ENCODE measurements at places on chromosomes 5 and 9. TPM values are rescaled to one million over a fixed set of nuclear protein-coding genes. Genes with fewer than 3 reads are reported as not detected.
A peak's percentile ranks its signal among the peaks of the same experiment; 100 is the strongest.

- H3K4me3 ChIP-seq: no peak overlapping the region
- H3K4me1 ChIP-seq: no peaks in the 10 kb centered on the region
- no peak for DNase-seq
- no peak overlapping the region for H3K27ac ChIP-seq
- H3K27me3 ChIP-seq: no peaks in the 10 kb centered on the region
Observed at GRCh38 chr9:114723931-114724330, 41.9 kb upstream of the TEX48 start.

DNA sequence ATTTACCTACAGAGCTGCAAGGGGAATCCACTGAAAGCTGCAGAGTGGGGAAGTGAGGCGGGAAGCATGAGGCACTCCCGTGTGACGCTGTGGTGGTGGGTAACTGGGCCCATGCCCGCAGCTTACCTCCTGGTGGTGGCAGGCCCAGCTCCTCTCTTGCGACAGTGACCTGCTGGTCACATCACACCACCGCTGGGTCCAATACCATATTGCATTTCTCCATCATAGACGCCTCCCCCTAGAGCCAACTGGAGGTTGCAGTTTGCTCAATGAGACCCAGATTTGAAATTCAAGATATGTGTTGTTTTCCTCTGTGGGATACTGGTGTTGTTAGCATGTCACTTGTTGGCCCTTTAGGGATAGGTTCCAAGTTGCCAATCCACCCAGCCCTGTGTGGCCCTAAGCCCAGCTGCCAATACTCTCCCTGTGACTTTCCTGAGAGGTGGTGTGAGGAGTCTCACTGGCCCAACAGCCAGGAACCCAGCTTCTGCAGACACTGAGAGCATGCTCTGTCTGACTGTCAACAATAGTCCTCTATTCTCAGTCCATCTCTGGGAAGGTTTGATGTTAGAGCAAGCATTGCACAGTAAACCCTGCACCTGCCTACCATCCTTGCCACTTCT, 428.3 kb downstream of the GADD45G start:
- H3K4me3 ChIP-seq: no peak overlapping the region
- no peak for DNase-seq
- no peaks in the 10 kb centered on the region for H3K27me3 ChIP-seq

GRCh38 chr5:174872271-174872670, 147.9 kb downstream of the MSX2 start:
- no peak overlapping the region for H3K4me3 ChIP-seq
- no peaks in the 10 kb centered on the region for H3K36me3 ChIP-seq
- H3K4me1 ChIP-seq: no peaks in the 10 kb centered on the region
- H3K27ac ChIP-seq: no peak overlapping the region
- H3K27me3 ChIP-seq: no peaks in the 10 kb centered on the region
- no peak for DNase-seq

DNA sequence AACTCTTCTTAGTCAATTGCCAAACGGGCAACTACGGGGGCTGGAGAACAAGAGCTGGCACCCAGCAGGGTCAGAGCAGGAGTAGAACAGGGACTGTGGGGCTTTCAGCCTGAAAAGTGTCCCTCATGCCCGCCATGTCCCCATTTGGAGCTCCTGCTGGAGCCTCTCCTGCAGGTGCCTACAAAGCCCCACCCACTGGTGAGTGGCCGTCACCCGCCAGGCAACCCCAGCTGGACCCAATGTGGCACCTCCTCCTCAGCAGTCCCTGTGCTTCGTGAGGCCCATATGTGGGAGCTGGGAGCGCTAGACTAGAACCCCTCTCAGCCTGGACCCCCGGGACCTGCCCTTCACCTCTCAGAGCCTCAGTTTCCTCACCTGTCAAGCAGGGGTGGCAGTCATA, 40.9 kb downstream of the VAV2 start:
- DNase-seq: no peak
- H3K4me3 ChIP-seq: no peak overlapping the region
- H3K4me1 ChIP-seq: peaks cover 4% of the 10 kb centered on the region
- no peak overlapping the region for H3K27ac ChIP-seq

DNA sequence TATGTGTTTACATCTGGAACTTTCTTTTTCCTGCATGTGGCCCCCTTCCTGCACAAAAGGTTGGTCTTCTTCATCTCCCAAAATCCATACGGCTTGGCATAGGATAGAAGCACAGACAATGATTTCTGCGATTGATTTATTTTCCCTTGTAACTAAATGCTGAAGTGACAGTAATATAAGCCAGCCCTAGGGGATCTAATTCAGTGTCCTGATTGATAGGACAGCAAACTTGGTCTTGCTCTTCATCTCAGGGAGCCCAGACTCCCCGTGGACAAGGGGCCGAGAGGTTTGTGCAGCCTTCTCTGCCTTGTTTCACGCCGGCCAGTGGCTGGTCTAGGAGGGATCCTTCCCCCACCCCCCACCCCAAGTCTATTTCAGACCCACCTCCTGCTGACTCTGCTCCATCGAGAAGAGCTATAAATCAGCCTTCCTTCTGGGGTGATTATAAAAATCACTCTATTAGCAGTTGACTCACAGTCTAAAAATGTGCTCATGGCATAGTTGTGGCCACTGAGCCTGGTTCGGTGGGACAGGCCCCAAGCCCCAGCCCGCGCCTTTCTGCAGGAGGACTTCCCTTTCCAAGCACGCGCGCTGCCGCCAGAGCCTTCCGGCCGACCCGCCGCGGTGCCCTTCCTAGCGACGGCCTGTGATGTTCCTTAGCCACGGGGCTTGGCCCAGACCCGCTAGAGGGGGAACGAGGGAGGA, 89.8 kb upstream of the COL5A1 start:
- no peak overlapping the region for H3K4me3 ChIP-seq
- no peak for DNase-seq
- H3K27me3 ChIP-seq: no peaks in the 10 kb centered on the region
- H3K36me3 ChIP-seq: no peaks in the 10 kb centered on the region
- peak overlapping the region; percentile 59 for H3K27ac ChIP-seq
- peaks cover 14% of the 10 kb centered on the region for H3K4me1 ChIP-seq

- no peak for DNase-seq
- H3K36me3 ChIP-seq: no peaks in the 10 kb centered on the region
- peaks cover 50% of the 10 kb centered on the region for H3K4me1 ChIP-seq
- no peaks in the 10 kb centered on the region for H3K27me3 ChIP-seq
- no peak overlapping the region for H3K27ac ChIP-seq
Observed at GRCh38 chr5:158722940-158723339, 376.8 kb downstream of the EBF1 start.

Gene IL4
- total RNA-seq: not detected

Gene FOXD1
- total RNA-seq: 10.0 TPM

Gene CARD9
- total RNA-seq: 6.6 TPM

Gene IQGAP2
- total RNA-seq: 17.6 TPM

Gene CNTNAP3B
- total RNA-seq: 94.8 TPM

Gene NACC2
- 79.7 TPM for total RNA-seq

Gene NRG2
- 2.3 TPM for total RNA-seq

Gene NMUR2
- total RNA-seq: not detected

Gene IL31RA
- 6.6 TPM for total RNA-seq

Data from thoracic aorta (tissue), 2 donors.